ENCODE measurements at places on chromosomes 5 and 9.

- DNase-seq = no peak
Measured at GRCh38 chr5:180394031-180394636, 41.0 kb upstream of the GFPT2 start.

DNA sequence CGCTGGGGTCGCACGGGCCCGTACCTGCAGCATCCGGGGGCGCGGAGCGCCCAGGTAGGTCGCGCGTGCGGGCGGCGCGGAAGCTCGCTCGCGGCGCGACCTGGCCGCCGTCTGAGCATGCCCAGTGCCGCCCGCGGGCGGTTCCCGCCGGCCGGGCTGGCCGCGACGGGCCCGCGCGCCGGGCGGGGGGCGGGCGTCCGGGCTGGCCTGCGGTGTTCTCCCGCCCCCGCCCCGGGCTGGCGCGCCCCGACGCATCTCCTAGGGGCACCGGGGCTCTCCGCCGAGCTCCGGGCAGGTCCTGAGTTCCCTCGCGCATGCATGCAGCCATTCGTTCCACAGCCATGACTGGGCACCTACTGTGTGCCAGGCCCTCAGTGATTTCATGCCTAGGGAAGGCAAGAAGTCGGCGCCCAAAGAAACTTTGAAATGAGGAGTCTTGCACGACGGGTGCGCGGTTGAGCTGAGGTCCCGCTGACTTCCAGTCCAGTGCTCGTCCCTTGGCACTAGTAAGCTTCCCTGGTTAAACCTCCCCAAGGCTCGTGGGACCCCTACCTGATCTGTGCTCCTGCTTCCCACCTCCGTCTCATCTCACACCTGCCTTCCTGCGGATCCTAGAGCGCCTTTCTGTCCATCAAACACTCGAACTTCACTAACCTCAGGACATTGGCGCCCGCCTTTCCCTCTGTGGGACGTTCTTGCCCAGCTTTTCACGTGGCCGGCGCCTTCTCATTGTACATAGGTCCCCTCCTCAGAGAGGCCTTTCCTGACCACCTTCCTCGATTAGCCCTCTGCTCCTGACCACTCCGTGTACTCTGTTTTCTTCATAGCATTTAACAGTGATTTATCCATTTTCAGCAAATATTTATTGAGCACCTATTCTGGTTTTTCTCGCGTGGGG is at the start of gene PTPN3:
Gene PTPN3 (minus strand): TSS at position 113 of the 898 bp plus-strand sequence. CDS start 34,873 bp downstream, outside the sequence.
- no peak for DNase-seq

DNA sequence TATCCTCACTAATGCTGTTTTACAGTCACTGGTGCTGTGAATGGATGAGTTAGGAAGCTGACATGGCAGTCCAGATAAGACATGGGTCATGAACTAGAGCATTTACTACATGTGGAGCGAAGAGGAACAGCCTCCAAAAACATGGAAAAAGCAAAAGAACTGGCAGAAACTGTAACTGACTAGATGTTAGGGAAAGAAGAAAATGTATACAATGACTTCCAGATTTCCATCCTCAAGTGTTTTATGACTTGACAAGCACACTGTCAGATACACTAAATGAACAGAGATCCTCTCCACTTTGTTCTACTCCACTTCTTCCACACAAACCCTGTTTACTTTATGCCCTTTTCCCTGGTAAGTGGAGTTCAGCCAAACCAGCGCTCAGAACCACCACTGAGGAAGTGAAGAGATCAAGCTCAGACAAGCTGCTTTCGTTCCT is 11.5 kb downstream of the HMGCS1 start:
- DNase-seq = no peak

DNA sequence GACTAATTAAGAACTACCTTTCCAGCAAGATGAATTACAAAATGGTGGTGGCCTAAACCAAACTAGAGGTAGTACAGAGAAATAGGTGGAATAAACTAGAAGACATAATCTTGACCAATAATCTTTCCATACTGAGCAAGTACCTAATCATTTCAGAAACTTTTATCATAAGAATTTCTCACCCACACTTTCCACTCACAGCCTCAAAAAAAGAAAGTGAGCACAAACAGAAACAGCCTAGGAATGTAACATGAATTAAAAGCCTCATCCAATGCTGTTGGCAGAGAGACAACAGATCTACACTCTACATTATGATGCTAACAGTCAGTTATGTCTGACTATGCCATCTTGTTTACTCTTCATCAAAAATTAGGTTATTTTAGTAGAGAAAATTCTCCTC is 1.3 kb downstream of the RNF38 start:
- no peak for DNase-seq

- DNase-seq = no peak
Measured at GRCh38 chr9:72412483-72413040, 47.6 kb upstream of the ZFAND5 start.

- peak; percentile 68 for DNase-seq
Measured at GRCh38 chr5:56075361-56075760, 80.6 kb upstream of the IL6ST start.

DNA sequence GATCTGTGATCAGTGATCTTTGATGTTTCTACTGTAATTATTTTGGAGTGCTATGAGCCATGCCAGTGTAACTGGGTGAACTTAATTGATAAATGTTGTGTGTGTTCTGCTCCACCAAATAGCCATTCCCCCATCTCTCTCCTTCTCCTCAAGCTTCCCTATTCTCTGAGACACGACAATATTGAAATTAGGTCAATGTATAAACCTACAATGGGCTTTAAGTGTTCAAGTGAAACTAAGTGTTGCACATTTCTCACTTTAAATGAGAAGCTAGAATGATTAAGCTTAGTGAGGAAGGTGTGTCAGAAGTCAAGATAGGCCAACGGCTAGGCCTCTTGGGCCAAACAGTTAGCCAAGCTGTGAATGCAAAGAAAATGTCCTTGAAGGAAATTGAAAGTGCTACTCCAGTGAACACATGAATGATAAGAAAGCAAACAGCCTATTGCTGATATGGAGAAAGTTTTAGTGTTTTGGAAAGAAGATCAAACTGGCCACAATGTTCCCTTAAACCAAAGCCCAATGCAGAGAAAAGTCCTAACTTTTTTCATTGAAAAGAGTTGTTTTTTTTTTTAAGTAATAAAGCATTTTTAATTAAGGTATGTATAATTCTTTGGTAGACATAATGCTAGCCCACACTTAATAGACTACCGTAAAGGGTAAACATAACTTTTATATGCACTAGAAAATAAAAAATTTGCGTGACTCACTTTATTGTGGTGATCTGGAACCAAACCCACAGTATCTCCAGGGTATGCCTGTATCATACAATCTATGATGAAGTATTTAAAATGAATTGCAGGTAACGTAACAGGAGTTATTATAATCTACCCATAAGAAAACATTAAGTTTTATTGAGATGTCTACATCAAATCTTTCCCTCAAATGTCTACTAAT is 42.5 kb upstream of the ALDH1A1 start:
- no peak for DNase-seq

- DNase-seq = no peak
Measured at GRCh38 chr5:116583862-116584222, 9.2 kb upstream of the SEMA6A start.

DNA sequence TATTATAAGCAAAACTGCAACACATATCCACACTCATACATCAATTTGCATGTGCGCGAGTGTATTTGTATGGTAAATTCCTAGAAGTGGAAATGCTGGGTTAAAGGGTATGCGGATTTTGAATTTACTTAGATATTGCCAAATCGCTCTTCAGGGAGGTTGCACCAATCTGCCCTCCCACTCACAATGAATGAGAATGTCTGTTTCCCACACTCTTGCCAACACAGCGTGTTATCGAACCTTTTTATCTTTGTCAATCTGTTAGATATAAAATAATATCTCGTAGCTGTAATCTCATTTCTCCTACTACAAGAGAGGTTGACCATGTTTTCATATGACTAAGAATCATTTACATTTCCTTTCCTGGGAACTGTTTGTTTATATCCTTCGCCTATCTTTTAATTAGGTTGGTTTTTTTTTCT is 35.7 kb downstream of the LHX2 start:
- DNase-seq = no peak

DNA sequence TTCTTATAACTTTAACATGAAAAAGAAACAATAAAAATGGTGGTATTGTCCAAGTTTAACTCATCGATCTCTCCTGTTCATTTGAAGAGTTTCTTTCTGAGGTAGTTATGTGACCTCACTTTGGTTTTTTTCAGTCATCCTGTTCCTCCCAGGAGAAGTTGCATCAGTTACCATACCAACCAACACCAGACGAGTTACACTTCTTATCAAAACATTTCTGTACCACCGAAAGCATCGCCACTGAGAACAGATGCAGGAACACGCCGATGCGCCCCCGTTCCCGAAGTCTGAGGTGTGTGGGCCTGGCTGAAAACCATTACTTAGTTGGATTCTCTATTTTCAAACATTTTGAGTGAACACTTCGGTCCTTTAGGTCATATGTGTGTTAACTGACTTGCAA is 96.3 kb downstream of the CD180 start:
- DNase-seq = no peak

DNA sequence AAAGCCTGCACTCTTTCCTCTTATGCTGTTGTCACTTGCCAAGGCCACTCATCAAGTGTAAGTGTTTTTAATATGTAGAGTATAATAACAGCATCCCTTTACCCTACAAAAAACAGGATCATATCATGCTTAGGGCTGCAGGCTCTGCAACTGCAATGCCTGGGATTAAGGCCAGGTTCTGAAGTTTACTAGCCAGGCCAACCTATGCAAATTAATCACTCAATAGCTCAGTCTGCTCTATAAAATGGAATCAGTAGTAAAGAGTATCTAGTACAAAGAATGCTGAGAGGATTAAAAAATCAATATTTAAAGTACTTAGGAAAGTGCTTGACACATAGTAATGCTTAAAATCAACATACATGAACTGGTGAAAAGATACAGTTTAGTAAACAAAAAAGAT is 253.3 kb downstream of the EDIL3 start:
- DNase-seq = no peak

- no peak for DNase-seq
Measured at GRCh38 chr9:112705768-112706427, 12.0 kb downstream of the INIP start.

- peak; percentile 71 for DNase-seq
Measured at GRCh38 chr9:133463864-133464615, 4.3 kb downstream of the CACFD1 start.

DNA sequence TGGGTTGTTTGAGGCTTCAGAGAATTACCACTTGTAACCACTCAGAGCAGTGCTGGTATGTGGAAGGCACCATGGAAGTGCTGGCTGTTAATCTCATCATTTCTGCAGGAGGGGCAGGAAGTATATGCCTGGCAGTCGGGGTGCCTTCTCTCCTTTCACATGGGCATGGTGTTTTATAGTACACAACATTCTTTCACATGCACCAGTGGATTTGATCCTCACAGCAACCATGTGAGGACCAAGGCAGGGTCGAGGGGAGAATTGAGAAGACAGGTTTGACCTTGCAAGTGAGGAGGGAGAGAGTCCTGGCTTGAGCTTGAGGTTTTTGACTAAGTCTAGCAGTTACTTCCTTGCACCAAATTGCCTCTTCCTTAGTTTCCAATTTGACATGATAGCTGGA is 38.0 kb upstream of the TRPC7 start:
- DNase-seq = no peak

DNA sequence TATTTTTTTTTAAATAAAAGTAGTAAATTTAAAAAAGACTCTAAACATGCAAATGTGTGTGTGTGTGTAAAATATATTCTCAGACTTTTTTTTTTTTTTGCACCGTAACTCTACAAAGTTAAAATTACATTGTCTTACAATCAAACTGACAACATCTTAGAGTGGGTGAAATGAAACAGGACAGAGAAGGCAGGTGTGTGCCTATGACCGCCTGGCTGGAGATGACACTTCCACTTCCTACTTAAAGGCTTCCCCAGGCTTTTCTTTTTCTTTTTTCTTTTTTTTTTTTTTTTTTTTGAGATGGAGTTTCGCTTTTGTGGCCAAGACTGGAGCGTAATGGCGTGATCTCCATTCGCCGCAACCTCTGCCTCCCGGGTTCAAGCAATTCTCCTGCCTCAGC is 2.7 kb upstream of the AK1 start:
- no peak for DNase-seq

All from right cardiac atrium (tissue), 5 donors.